Spinal cord (tissue), 10 donors: ENCODE measurements at places on chromosomes 4 and X. TPM values are rescaled to one million over a fixed set of nuclear protein-coding genes. Genes with fewer than 3 reads are reported as not detected.

GRCh38 chrX:12657433-12657832 is 133.8 kb upstream of the PRPS2 start:
- no peak overlapping the region for H3K4me3 ChIP-seq
- no peaks in the 10 kb centered on the region for H3K36me3 ChIP-seq
- H3K4me1 ChIP-seq, result no peaks in the 10 kb centered on the region
- no peak for DNase-seq
- H3K27ac ChIP-seq, result no peak overlapping the region

DNA sequence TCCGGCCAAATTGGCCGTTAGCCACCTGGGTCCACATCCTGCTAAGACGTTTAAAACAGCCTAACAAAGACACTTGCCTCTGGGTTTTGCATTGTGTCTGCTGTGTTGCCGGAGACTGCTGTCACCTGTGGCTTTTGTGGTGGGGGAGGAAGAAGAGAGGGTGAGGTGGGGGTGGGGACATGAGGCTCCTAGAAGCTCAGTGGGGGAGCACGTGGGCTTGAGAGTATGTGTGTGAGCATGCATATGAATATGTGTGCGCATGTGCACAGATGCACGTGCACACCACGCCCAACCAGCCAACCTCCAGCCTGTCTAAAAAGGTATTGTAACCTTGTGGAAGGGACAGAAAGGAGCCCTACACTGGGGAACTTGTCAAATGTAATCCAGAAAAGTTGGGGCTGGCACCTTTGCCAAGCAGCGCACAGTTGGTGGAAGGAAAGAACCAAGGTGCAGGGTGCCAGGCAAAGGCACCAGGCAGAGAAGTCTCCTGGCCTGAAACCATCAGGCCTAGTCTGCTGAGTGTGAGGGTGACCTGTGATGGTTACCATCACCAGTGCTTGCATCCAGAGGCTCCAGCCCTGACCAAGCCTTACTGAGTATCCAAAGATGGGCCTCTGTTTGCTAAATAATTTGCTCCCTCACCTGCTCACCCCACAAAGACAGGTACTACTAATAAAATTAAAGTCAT is 10.1 kb upstream of the SASH3 start:
- no peak overlapping the region for H3K4me3 ChIP-seq
- no peak overlapping the region for H3K27ac ChIP-seq
- no peak for DNase-seq
- no peaks in the 10 kb centered on the region for H3K27me3 ChIP-seq
- H3K36me3 ChIP-seq, result no peaks in the 10 kb centered on the region
- H3K4me1 ChIP-seq, result no peaks in the 10 kb centered on the region

DNA sequence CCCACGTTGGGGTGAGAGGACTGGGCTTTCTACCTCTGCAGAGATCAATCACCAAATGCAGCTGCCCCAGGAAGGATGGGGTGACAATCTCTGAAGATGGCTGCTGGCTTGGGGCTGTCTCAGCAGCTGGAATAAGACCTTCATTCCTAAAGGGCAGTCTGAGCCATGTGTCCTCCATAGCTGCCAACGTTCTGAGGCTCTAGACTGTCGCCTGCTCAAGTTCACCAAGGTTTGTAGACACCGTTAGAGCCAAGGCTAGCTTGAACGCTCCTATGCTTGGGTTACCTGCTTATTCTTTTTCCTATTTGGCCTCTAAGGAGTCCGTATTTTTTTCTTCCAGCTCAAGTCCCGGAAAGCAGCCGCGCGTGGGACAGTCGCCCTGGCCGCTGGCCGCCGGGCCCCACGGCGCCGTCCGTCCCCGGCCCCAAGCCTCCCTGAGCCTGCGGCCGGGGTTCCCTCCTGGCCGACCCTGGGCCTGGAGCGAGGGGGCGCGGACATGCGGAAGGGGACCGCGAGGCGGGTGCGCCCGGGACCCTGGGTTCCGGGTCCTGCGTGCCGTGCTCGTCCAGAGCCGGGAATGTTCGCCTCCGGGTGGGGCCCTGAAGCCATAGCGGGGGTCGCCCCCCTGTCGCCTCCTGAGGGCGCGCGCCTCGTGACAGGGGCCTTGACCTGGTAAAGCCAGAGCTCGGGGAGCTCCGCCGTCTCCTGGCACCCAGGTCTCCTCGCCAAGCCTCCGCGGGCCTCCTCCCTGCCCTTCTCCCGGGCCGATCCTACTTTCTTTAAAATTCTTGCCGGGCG is 23.3 kb downstream of the MRFAP1 start:
- H3K27me3 ChIP-seq, result peaks cover 46% of the 10 kb centered on the region
- H3K4me1 ChIP-seq, result peaks cover 15% of the 10 kb centered on the region
- no peak overlapping the region for H3K4me3 ChIP-seq
- no peak for DNase-seq
- H3K36me3 ChIP-seq, result peaks cover 16% of the 10 kb centered on the region

Gene ITM2A
- 236 TPM for polyA plus RNA-seq

GRCh38 chrX:69137371-69138117 is 27.7 kb downstream of the PJA1 start:
- DNase-seq, result no peak
- H3K4me3 ChIP-seq, result no peak overlapping the region
- H3K36me3 ChIP-seq, result no peaks in the 10 kb centered on the region
- H3K27ac ChIP-seq, result peak overlapping the region; percentile 85

DNA sequence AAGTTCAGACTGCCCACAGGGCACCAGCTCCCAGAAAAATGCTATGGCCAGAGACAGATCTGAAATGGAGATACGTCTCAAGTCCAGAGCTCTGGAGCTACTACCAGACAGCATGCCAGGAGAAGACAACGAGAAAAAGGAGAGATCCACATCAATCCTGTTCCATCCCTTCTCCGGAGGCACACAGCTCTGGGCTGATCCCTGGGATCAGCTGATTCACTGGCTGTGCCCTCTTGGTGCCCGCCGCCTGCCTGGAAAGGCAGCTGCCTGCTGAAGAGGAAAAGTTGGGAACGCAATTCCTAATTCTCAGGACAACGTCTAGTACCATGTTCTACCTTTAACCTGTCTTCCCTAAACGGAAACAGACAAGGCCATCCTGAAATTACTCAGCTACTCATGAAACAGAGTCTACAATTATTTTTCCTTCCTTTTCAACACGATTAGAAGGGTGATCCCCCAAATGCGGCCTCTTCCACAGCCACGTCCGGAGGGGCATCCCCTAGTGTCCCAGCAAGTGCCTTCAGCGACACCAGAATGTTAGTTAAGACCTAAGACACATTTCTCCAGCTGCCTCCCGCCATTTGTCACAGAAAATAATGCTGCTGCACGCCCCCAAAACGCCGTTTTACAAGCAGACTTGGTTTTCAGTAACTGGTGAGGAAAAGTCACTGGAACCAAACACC is 2.4 kb downstream of the ZFYVE28 start:
- no peak overlapping the region for H3K27ac ChIP-seq
- H3K4me1 ChIP-seq, result peaks cover 56% of the 10 kb centered on the region
- H3K4me3 ChIP-seq, result peak overlapping the region; percentile 10

Gene FAM47E
- polyA plus RNA-seq, result 9.5 TPM
